ENCODE measurements at places on chromosomes 13 and 19.

GRCh38 chr19:40363069-40363468, 14.6 kb downstream of the PLD3 start:
- DNase-seq = no peak

DNA sequence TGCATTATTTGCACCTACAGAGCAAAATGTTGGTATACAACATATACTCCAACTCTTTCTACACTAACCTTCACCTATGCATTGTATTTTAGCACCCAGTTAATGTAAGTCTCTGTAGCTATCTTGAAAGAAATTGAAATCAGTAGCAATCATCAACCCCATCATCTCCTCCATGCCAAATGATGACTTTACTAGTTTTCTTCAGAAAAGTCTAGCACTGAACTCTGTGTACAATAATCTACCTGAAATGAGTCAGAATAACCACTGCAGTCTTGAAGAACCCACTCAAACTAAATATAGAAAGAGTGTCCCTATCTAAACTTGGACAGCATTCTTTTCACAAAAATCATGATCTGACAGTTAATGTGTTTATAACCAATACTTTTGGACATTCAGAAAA, 9.8 kb downstream of the IRS2 start:
- no peak for DNase-seq

DNA sequence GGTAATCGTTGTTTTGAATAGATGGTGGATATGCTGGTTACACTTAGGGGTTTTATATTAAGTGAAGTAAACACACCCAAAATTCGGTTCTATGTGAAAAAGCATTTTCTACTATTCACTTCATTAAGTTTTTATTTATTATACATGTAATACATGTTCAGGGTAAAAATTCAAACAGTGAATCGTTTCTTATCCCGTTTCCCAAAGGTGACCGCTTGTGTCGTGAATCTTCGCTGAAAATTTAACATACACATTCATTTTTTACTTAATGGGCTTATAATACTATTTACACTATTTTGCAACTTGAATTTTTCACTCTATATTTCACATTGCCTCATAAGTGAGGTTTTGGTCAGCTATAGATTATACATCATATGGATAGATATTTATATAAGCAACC, 24.5 kb downstream of the IPO5 start:
- DNase-seq = no peak

DNA sequence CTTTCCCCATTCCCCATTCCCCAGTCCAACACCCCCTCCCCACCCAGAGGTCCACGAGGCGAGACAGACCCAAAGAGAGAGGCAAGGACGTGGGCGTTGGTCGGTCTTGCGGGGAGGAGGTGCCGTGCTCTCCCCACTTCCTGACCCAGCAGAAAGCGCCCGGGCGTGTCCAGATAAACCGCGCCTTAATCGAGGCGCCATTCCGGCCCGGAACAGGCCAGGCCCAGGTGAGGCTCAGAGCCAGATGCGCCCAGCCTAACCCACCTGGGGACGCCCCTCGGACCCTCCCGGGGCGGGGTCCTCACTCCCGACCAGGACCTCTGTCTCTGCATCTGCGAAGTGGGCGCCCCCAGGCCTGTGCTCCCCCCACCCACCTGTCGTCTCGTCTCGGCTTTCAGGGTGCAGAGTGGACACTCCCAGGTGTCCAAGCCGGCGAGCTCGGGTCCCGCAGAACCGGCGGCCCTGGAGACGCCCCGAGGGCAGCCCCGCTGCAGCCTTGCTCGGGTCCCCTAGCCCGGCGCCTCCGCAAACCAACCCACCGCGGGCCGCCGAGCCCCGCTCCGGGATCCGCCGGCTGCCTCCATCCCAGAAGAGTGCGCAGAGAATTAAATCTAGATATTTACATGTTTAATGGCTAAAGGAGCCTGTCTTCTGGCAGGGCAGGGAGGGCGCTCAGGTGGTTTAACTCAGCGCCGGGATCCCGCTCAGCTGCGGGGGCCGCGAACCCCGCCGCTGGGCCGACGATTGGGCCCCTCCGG, 5.0 kb upstream of the ONECUT3 start:
- no peak for DNase-seq

- no peak for DNase-seq
Measured at GRCh38 chr13:98468361-98468760, 108.5 kb downstream of the STK24 start.

GRCh38 chr13:44045180-44045562, 165.5 kb downstream of the LACC1 start:
- DNase-seq = no peak

DNA sequence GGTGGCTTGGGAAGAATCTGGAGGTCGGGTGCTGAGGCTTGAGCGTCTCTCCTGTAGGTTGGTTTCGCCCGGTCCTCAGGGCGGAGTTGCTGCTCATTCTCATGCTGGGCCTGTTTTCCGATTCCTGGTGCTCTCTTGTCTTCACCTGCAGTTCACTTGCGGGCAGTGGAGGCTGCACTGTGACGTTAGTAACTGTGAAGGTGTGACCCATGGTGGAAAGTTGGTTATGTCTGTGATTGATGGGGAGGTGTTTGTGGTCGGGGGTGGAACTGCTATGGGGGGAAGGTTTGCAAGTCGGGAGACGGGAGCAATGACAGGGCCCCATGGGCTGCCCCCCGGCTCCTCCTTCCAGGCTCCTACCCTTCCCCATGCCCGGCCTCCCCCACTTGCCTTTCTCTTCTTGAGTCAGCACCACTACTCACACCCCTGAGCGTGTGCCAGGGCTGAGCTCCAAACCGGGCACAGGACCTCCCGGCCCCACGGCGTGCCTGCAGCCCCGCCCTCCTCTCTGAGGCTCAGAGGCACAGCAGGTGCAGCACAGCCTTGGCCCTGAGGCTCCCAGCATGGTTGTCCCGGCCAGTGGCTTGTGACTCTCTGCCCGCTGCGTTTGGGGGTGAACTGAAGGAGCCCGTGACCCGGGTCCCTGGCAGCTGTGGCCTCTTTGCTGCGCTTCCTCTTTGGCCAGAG, 79.1 kb downstream of the ATP11A start:
- DNase-seq = no peak

- no peak for DNase-seq
Measured at GRCh38 chr13:35005051-35005450, 63.0 kb downstream of the NBEA start.

GRCh38 chr19:4052114-4052992, 14.3 kb downstream of the ZBTB7A start:
- DNase-seq = no peak

DNA sequence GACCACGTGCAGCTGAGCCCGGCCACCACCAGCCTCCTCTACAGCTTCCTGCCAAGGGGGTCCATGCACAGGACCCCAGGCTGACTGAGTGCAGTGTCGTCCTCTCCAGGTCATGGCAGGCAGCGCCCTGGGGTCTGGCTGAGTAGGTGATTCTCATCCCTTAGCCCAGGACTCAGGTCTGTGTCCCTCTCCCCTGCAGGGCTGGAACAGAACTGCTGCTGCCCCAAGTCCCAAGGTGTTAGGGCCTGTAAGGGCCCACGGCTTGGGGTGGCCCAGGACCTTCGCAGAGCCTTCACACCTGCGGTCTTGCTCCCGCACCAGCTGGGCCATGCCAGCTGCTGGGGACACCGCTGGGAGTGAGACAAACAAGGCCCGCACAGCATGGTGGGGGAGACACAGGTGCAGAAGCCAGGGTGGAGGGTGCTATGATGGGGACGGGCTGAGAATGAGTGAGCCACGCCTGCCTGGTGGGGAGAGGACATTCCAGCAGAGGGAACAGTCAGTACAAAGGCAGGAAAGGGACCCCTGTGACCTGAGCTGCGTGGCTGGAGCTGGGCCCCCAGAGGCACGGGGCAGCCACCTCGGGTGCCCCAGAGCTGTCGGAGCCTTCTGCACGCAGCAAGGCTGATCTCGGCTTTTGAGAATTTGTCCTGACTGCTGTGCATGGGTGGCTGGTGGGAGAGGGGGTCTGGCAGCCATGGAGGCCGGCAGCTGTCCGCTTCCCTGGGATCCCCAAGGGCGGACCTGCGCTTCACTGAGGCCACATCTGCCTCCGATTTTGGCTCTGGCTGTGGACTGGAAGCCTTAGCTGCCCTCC, 11.9 kb downstream of the PLEKHF1 start:
- DNase-seq = no peak

DNA sequence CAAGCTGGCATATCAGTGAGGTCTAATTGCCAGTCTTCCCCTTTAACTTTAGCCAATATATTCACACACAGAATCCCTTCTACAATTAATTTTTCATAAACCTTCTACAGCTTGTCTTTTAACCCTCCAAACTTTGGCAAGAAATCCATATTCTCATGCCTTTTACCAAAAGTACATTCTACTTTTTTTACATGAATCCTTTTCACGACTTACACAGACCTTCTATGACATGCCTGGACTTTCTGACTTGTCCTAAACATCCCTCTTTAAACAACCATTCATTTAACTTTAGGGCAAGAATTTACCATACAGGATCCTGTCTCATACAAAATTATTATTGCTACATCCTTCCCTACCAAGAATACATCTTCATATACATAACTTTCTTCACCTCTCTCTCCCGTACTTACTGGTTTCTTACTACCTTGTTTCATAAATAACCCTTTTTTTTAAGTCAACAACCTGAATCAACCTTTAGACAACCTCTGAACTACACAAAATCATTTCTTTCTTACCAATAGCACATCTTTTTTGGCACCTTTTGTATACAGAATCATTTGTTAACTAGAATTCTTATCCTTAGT, 23.5 kb downstream of the ZNF544 start:
- no peak for DNase-seq

GRCh38 chr13:32150239-32150638, 118.7 kb downstream of the FRY start:
- no peak for DNase-seq

DNA sequence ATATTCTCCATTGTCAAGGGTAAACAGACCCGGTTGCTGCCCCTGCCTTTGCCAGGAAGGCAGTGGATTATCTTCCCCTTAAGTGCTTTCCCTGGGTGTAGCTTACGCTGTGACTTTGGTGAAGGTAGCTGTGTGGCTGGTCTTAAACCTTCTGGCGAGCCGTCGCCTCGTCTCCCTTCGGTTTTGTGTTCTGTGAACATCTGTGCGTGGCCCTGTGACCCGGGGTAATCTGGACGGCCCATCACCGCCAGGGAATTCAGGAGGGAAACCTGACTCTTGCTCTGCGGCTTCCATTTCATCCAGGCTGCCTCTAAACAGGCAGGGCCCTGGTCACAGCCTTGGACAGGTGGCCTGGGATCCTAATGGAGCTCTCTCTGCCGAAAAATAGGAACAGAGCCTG, 78.7 kb downstream of the SHISA2 start:
- no peak for DNase-seq

- DNase-seq = no peak
Measured at GRCh38 chr13:74047931-74048600, 86.1 kb downstream of the KLF12 start.

- DNase-seq = no peak
Measured at GRCh38 chr13:83980331-83980730, 98.1 kb upstream of the SLITRK1 start.

GRCh38 chr19:33861950-33862349, 65.3 kb downstream of the KCTD15 start:
- no peak for DNase-seq

GRCh38 chr13:85694992-85695391, 104.2 kb downstream of the SLITRK6 start:
- no peak for DNase-seq

DNA sequence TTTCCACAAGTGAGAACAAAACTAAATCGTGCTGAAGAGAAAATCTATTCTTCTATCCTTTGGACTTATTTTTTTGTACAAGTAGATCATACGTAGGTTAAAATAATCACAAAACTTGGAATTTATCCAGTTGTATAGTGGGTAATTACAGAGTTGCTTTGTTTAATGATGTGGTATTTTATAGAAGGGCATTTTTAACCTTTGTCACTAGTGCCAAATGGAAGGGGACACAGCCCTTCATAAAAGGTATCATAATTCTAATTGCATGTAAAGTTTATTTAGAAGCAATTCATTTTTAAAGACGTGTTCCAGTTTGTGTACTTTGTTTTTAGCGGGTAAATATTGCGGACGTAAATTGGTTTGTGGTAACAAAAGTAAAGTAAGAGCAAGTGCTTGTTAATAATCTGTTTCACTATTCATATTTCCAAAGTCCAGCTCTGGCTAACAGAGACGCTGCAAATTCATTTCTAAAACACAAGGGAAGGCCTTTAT, 99.5 kb downstream of the ERCC5 start:
- no peak for DNase-seq

DNA sequence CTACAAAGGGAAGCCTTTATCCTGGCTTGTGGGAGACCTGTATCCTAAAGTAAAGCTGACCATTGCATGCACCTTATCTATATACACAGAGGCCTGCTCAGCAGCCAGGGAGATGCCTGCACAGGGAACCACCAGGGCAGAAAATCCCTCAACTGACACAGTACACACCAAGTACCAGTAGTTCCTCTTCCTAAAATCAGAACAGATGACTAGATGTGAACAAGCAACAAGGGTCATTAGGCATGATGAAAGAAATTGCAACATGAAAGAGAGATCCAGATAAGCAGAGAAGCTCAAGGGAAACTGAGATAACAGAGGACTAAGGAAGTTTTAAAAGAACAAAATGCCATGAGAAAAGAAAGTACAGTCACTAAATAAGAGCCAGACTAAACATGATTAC, 39.7 kb upstream of the SLC7A9 start:
- no peak for DNase-seq

DNA sequence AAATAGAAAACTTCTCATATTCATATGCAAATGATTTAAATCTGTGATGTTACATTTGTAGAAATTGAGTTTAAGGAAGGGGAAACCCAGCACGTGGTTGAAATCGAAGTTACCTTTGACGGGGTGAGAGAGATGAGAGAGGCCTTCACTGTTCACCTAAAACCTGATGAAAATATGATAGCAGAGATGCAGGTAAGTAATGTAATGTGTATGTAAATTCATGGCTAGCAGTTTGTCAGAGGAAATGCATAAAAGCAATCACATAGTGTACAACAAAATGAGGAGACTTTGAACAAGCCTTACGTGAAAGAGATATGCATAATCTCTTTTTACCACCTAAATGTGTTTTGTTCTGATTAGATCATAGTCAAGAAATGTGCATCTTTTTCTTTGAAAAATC, 134.6 kb downstream of the STOML3 start:
- no peak for DNase-seq

DNA sequence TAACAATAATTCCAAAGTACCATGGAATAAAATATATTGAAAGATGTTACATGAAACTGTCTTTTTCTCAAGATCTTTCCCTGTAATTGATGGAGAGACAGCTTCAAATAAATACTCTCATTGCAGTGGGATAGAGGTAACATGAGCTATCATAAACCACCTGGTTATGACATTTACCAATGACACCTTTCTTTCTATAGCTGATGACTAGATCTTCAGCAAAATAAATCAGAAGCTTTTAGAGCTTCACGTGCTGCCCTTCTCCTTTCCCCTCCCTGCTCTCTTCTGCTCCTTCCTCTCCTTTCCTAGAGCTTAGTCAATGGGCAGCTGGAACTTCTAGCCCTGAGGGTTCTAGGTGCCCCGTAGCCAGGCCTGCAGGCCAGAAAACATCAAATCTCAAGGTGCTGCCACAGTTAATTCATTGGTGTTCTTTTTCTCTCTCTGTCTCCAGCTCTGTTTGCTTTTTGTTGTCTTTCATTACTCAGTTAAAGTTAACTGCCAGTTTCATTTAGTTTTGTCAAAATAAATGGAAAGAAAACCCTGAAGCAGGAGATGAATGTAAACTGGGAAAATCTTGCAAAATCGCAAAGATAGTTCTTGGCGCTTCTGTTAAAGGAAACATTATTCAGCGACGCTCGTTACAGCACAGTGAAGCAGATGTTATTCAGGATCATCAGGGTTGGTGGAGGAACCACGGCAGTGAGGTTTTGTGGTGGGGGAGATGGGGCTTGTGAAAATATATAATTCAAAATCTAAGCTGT, 8.3 kb upstream of the METTL21C start:
- no peak for DNase-seq

All from stimulated activated CD8-positive, alpha-beta memory T cell treated with anti-CD3 and anti-CD28 coated beads, Interleukin-7, amount 100 ng/mL, for 1 hour (primary cell).